ENCODE measurements at places on chromosomes 2 and 18.

- DNase-seq = no peak
Measured at GRCh38 chr18:49652881-49653724, 91.2 kb downstream of the LIPG start.

- no peak for DNase-seq
Measured at GRCh38 chr2:3762771-3763447, 59.5 kb downstream of the DCDC2C start.

- DNase-seq = peak; percentile 88
Measured at GRCh38 chr18:23231340-23232021, 96.2 kb downstream of the CABLES1 start.

GRCh38 chr2:105378921-105379383 is 19.9 kb downstream of the FHL2 start:
- DNase-seq = no peak

DNA sequence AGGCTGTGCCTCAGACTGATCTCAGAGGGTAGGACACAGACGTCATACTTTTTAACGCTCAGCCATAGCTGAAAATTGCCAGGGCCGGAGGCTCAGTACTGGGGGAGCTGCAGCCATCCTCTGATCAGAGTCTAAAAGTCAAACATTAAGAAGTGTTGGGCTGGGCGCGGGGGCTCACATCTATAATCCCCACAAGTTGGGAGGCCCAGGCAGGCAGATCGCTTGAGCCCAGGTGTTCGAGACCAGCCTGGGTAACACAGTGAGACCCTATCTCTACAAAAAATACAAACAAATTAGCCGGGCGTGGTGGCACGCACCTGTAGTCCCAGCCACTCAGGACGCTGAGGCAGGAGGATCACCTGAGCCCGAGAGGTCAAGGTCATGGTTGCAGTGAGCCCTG is 48.8 kb downstream of the FAM178B start:
- DNase-seq = no peak

DNA sequence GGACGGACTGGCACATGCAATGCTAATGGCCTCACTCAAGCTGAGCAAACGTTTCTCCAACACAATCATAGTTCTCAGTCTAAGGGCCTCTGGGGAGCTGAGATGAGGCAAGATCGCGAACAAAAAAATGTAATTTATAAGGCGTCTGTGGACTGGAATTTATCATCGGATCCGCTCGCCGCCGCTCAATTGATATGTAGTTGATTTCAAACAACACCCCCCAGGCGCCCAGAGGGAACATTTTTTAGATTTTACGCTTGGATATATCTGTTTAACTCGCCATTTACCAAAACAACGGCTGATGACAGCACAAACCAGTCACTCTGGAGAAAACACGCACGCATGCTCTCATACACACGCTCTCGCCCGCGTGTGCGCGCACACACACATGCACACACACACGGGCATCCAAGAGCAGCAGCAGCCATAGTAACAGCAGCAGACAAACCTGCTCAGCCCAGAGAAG is 335.8 kb downstream of the SMAD2 start:
- DNase-seq = no peak

DNA sequence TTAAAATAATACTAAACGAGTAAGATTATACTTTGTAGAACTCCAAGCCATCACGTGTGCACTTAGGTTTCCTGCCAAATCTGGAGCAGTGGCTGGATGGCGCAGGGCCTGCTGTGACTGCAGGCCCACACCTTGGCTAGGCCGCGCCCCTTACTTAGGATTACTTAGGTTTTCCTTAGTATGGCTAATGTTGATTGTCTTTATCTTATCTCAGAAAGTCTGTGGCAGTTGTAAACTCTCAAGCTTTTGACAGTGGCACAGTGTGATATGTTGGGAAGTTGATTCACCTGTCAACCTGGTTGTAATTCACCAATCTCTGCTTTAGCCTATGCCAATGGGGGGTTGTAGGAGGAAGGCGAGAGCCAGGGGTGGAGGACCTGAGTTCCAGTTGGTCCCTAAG is 208.4 kb downstream of the ZNF407 start:
- DNase-seq = peak; percentile 4

- DNase-seq = no peak
Measured at GRCh38 chr2:7837237-7837760, 844.6 kb upstream of the ID2 start.

DNA sequence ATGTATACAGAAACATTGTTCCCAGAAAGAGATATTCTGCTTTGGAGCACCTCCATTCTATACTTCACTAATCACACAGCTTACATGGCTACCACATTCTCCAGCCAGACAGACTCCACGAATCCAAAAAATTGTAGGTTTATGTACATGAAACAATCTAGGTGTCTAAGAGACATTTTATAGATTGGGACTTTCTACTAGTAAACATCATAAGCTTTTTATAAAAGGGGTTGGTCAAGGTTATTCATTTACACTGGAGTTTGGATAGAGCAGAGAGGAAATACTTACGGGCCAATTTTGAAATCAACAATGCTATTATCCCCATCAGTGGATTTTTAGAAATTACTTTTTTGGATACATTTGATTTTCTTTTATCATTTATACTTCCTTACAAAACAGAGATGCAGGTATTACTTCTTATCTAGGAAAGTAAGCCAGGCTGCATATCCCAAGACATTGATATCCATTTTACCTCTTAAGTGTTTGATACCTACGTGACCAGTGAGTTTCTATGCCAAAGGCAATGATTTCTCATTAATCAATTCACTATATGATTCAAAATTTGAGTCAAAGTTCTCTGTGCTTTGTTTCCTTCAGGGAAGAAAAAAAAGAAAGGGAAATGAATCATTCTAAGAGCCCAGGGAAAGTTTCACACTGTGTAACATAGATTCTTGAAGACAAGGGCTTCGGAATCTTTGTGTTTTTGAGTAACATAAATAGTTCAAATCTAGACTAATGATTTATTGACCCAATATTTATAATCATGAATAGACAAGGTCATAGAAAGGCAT is 140.5 kb downstream of the PTH2R start:
- DNase-seq = no peak

DNA sequence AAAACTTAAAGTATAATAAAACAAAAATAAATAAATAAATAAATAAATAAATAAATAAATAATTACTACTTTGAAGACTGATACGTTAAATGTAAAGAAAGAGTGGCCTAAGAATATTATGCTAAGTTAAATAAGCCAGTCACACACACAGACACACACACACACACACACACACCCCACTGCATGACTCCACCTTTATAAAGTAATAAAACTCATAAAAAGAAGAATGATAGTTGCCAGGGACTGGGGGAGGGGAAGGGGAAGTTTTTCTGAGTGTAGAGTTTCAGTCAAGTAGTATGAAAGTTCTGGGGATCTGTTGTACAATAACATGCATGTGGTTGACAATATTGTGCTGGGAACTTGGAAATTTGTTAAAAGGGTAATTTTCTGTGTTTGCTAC is 1237.5 kb upstream of the GYPC start:
- DNase-seq = no peak

DNA sequence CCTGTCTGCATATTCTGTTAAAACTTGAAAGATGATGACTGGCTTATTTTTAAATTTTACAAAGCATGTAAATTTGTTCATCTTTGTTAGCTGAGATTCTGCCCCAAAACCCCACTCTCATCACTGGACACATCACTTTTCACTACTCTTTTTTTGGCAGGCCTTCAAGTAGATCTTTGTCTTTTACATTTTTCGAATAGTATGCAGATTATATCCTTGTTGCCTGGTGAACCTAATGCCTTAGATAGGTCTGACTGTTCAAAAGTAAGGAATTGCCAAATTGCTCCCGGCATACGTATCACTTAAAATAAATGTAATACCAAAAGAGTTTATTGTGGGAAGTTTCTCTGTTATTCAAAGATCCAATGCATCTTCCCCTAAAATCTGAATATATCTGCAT is 303.3 kb downstream of the XIRP2 start:
- no peak for DNase-seq

GRCh38 chr2:200728630-200729029 is 83.1 kb upstream of the BZW1 start:
- DNase-seq = no peak

DNA sequence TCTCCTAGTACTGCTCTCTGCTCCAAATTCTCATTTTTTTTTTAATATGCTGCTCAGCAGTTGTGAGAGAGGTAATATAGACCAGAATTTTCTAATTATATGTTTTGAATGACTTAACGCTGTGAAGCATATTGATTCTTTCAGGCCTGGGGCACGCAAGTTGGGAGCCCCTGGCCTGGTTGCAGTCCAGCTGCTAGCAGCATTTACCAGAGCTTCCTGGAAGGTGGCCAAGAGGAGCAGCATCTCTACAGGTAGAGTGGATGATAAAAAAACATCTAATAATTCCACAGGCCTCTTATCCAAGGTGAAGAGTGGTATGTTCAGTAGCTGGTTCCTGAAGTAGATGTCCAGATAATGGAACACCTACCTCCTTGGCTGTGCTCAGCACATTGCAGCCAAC is 7.3 kb upstream of the UGP2 start:
- no peak for DNase-seq

DNA sequence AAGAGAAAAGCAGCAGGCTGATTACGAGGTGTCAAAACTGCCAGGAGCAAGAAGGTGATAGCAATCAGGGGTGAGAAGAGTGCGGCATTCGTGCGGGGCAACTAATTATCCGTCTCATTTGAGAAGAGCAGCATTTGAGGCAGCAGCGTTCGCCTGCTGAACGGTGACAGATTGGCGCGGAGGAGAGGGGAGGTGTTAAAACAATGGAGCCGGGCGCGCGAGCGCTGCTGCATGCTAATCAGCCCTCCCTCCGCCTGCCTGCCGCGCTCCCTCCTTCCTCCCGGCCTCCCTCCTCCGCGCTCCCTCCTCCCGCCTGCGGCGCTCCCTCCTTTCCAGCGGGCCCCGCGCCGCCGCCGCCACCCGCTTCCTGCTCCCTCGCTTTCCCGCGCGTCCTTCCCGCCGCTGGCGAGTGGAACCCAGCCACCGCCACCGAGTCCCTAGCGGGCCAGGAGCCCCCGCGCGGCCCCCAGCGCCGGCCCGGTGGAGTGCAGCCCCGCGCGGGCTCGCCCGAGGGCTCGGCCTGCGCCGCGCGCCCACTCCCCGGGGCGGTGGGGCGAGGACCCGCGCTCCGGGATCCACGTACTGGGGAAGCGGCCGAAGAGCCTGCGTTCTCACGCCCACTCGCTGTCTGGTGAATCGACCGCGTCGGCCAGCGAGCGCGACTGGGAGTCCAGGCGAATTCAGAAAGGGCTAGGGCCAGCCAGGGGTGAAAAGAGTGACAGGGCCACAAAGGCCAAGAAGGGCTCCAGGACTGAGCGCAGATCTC is 69.5 kb upstream of the PSMD14 start:
- peak; percentile 81 for DNase-seq

- DNase-seq = no peak
Measured at GRCh38 chr18:32437100-32437834, 33.4 kb downstream of the GAREM1 start.

GRCh38 chr2:238096311-238097011 is 3.7 kb upstream of the ESPNL start:
- DNase-seq = no peak

GRCh38 chr2:120893811-120894584 is 158.3 kb downstream of the GLI2 start:
- DNase-seq = no peak

GRCh38 chr2:161976917-161977316 is 97.1 kb downstream of the DPP4 start:
- no peak for DNase-seq

- no peak for DNase-seq
Measured at GRCh38 chr18:71329114-71329513, 1040.3 kb downstream of the SOCS6 start.

DNA sequence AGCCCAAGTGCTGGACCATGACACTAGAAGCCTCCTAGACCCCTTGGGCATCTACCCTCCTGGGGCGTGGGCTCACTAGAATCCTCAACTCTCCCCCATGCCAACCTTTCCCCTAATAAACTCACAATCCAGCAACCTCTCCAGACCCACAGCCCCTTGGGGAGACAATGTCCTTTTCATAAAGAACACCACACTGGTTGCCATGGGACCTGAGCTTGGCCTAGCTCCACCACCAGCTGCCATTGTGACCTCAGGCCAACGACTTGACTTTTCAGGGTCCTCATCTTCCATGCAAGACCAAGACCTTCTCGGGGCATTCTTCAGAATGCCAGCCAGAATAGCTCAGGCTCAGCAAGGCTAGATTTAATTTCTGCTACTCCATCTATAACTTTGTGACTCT is 128.1 kb upstream of the NPAS2 start:
- no peak for DNase-seq

DNA sequence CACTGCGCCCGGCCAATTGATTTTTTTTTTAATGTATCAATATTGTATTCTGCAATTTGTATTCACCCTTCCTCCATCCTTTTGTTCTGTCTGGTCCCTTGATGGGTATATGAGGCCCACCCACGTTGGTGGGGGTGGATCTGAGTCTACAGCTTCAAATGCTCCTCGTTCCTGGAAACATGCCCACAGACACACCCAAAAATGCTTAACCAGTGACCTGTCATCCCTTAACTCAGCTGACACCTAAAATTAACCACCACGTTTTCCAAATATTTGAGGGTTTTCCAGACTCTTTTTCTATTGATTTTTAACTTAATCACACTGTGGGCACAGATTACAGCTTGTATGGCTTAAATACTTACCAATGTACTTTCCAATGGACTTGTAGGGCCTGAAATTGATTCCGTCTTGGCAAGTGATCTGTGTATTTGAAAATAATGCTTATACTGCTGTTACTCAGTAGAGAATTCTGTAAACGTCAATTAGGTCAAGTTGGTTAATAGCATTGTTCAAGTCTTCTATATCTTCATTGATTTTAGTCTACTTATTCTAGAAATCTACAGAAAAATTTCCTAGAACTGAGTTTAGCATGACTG is 34.4 kb upstream of the CYP27C1 start:
- no peak for DNase-seq

DNA sequence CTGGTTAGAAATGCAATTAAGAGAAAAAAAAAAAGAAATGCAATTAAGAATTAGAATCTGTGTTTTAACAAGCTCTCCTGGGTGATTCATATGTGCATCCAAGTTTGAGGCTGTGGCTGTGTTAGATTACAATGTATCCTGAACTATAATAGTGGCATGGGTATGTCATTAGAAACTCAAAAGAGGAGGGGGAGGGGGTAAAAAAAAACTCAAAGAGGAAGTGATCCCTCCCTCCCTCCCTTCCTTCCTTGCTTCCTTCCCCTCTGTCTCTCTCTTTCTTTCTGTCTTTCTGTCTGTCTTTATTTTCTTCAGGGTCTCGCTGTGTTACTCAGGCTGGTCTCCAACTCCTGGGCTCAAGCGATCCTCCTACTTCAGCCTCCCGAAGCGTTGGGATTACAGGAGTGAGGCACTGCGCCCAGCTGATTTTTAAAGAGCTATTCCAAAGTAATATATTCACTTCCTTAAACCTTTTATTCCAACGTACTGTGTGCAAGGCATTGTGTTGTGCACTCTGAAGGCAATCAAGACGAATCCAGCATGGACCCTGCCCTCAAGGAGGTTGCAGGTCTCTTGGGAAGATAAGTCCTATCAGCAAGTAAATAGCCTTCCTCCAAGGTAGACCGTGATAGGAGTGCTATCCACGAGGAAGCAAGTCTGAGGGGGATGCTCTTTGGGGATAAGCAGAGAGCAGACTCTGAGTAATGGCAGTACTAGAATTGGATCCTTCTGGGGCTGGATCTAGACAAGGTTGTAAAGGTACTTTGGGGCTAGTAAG is 35.9 kb upstream of the MCFD2 start:
- DNase-seq = no peak

- DNase-seq = no peak
Measured at GRCh38 chr2:215415218-215415617, 20.6 kb downstream of the FN1 start.

- DNase-seq = peak; percentile 92
Measured at GRCh38 chr2:216519154-216519762, 20.6 kb downstream of the RPL37A start.

Data from hematopoietic multipotent progenitor cell treated with erythropoietin and hydrocortisone succinate and interleukin-3 and kit ligand, for 6 days (in vitro differentiated cells).